ENCODE measurements at places on chromosomes 1 and 21.

GRCh38 chr1:207922554-207922953 is 11.6 kb upstream of the CD34 start:
- no peak for DNase-seq

GRCh38 chr1:150183061-150183460 is 33.3 kb downstream of the PLEKHO1 start:
- DNase-seq = no peak

DNA sequence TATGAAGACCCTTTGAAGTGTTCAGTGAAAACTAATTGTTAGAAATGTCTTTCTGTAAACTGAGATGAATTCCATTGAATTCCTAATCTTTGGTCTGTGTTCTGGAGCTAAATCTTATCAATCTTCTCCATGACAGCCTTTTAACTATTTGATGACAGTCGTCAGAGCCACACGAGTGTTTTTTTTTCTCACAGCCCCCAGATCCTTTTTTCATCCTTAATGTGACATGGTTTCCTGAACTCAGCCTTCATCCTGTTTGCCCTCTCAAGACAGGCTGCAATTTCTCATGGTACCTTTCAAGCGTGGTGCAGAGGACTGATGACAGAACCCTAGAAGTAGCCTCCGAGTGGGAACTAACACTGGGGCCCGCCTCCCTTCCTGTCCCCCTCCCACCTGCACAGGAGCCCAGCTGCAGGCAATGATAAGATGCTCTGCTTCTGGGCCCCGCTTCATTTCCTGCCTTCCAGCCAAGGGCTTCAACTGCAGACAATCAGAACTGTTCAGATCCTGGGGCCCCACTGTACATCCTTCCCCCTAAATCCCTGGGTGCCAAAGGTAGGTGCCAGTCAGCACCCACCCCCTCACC is 114.6 kb upstream of the VAV3 start:
- no peak for DNase-seq

- DNase-seq = no peak
Measured at GRCh38 chr1:190452272-190452848, 25.3 kb downstream of the BRINP3 start.

- DNase-seq = no peak
Measured at GRCh38 chr1:72100771-72101170, 181.6 kb downstream of the NEGR1 start.

DNA sequence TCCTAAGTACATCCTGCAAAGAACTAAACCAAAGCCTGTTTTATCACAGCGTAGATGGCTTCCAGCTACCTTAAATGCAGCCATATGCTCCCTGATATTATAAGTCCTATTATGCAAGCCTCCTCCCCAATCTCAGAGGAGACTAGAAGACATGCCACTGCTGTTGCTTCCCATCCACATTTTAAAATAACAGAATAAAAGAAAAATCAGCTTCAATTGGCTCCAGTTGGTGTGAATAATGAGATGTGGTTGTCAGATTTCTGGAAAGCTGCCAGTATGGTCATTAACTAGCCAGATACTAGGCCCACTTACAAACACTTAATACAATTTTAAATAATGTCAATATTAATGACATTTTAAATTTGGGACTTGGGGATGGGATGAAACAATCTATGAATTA is 25.7 kb downstream of the WARS2 start:
- DNase-seq = no peak

GRCh38 chr1:157996433-157996832 is 3.0 kb downstream of the KIRREL1 start:
- no peak for DNase-seq

GRCh38 chr1:27566462-27567145 is 37.3 kb downstream of the AHDC1 start:
- DNase-seq = no peak

All from amygdala (tissue), 56 donors.